Activated CD8-positive, alpha-beta memory T cell treated with anti-CD3 and anti-CD28 coated beads for 48 hours (primary cell): ENCODE measurements at places on chromosomes 5 and 9.

DNA sequence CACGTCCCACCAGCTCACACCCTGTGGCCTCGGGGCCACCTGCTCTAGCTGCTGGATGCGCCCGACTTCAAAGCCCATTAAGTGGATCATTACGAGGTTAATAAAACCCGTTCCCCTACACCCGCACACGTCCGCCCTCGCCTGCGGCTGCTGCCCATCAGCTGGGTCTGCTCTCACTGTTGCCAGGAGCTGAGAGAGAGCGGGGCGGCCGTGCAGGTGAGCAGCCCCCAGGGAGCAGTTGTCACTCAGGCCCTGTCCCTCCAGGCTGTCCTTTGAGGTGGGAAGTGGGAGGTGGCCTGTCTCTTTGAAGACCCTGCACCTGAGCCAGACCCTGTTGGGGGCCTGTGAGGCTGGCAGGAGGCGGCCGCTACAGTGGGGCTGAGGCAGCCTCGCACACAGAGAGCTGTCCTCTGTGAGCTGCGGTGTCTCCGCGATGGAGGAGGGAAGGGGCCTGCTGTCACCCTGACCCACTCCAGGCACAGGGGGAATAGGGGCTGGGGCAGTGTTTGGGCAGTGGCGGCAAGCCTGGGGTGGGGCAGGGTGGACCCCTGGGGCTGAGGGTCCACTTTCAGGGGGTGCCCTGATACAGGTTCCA lies 12.8 kb upstream of the UNC5A start:
- no peak for DNase-seq

DNA sequence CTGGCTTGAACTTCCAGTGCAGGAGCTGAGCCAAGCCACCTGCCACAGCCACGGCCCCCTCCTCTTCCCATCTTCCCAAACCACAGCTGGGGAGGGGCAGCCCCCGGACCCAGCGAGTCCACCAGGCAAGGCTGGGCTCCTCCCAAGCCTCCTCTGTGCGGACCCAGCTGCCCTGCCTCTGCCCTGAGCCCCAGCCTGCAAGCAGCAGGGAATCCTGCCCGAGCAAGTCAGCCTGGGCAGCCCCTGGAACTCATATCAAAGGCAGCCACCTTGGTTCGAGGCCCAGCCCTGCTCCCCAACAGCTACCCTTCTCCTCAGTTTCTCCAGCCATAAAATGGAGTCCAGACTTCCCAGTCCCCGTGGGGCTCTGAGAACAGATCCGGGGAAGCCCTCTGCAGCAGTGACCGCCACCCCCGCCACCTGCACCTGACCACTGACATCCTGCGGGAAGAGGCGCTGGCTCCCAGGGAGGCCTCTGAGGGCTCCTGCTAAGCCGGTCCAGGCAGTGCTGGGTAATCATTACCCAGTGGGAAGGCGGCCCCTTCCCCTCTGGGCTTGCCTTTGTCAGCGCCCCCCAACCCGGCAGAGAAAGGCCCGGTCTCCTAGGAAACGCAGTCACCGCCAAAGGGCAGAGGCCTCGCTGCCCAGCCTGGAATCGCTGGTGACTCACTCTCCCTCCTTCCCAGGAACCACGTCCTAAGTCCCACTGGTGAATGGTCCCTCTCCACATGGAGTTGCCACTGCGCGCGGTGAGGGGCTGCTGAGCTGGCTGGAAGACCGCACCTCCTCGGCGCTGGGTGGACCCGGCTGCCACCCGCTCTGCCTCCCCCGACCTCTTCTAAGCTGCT lies 1.5 kb downstream of the VAV2 start:
- DNase-seq, result no peak

DNA sequence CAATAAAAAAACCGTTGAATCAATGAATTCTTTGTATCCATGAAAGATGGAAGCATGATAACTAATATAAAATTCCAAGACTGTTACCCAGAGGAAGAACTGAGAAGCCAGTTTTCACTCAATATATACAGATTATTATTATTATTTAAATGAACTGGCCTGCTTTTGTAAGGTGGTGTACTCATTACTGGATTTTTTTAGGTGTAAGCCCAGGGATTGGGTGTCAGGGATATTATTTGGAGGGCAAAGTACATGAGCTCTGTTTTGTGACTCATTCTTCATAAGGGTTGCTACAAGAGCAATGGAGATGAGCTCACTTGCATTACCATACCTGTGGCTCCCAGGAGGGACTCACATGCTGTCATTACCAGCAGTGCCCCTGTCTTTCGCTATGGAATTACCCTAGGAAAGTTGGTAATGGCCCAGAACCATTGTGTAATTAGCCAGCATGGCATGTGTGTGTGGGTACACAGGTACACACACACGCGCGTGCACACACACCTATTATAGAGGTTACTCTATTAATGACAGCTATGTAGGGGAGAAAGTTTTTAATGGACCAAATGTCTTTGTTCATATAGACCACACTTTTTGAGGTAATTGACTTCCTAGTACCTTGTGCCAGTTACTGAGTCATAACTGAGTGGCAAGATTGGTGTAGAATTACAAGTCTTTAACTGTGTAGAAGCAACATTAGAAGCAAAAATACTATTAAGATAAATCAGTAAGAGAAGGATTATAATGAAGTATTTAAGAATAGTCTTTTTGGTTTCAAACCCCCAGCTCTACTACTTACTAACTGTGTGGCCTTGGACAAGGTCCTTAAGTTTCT lies 143.4 kb downstream of the GDNF start:
- no peak for DNase-seq

GRCh38 chr5:61229416-61229815 lies 67.1 kb upstream of the SMIM15 start:
- no peak for DNase-seq

- no peak for DNase-seq
These were observed 14.9 kb downstream of the EFNA5 start for GRCh38 chr5:107655831-107656230.

DNA sequence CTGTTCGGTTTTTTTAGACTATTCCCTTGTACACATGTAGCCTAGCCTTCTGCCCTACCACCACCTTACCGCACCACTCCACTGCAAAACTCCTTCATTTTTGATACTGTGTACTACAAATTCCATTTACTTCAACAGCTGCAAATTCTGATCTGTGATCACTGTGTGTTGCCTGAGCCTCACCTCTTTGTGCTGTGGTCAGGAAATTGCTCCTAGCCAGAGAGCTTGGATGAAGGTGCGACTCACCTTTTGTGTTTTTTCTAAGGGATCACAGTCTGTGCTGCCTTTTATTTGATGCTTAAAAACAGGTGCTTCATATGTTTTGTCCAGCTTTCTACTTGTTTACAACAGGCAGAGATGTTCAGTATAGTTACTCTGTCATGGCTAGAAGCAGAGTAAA lies 31.5 kb downstream of the CSNK1G3 start:
- no peak for DNase-seq

DNA sequence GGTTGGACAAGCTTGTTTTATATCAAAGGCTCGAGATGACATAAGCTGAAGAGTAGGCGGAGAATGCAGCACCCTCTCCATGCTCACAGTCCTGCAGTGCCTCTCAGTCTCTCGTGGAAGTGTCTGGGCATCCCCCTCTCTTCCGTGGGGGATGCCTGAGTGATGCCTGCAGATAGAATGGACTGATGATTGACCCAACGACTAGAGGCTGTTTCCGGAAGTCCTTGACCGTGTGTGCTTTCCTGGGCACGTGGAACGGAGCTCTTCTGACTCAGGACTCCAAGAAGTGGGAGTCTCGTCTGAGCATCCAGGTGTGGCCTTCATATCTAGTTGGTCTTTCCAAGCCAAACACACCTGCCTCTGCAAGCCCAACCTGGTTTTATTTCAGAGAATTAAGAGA lies 241.8 kb upstream of the IRX2 start:
- no peak for DNase-seq
